ENCODE measurements at places on chromosomes 13 and 19.

- no peak for DNase-seq
Observed at GRCh38 chr13:47114030-47114429, 217.2 kb upstream of the HTR2A start.

DNA sequence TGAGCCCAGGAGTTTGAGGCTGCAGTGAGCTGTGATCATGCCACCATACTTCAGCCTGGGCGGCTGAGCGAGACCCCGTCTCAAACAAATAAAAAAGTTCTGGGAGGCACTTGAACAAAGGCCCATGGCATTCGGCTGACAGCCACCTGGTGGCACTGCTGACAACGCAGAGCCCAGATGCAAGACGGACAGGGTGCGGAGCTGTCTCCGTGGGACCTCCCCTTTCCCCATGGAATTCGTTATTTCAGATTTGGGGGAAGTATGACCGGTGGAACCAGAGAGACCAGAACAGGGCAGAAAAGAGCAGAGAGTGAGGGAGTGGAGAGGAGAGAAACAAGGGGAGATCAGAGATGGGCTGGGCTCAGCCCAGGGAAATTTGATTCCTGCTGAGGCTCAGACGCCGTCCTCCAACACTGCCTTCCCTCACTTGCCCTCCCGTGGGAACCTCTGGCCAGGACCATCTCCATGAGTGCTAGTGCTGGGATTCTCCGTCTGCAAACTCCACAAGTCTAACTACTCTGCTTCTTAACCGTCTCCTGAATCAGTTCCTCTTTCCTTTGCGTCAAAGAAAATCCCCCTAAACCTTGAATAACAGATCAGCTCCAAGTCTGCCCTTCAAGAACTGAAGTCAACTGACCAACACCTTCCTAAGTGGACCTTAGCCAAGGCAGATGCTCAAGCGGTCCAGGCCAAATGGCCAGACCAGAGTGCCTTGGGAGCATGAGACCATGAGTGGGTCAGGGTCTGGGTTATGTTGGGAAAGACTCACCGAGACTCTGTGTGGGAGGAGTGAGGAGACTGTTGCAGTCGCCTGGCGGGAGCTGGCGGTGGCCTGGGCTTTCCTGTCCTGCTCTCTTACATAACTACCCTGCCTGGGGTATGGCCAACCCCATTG lies 11.9 kb upstream of the ATF5 start:
- no peak for DNase-seq

- DNase-seq = no peak
Observed at GRCh38 chr19:15498156-15498858, 10.0 kb upstream of the CYP4F22 start.

DNA sequence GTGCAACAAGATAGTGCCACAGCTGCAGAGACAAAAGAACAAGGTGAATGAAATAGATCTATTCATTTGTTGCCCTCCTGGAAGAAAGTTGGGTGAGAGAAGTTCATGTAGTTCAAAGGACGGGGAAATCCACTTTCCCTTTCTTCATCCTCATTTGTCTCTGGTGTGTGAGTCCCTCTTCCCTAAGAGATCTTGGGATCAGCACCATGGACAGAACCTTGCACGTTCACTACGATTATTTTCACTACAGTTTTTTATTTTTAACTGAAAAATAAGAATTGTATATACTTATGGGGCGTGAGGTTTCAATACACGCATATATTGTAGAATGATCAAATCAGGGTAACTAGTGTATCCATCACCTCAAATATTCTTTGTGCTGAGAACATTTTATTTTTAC lies 29.2 kb downstream of the NLRP5 start:
- DNase-seq = no peak

DNA sequence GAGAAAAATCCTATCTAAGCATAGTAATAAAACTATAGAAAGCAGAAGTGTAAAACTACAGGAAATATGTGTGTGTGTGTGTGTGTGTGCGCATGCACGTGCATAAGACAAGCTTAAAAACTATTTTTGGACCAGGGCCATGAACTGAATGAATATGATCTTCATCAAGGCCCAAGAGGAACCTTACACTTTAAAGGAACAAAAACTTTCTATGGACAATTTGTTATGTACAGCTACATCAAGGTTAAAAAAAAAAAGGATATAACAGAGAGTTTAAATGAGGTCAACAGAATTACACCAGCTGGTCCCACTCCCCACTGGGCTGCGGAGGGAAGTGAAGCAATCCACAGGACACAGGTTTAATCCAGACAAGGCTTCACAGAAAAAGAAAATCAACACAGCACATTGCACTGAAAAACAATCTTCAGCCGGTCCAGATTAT lies 151.1 kb downstream of the LHFPL6 start:
- DNase-seq = no peak

All from activated CD4-positive, alpha-beta T cell treated with anti-CD3 and anti-CD28 coated beads, Interleukin-2, amount 50 U/mL, for 24 hours (primary cell).